Left kidney (tissue), 8 donors: ENCODE measurements at places on chromosomes 11 and 22.

GRCh38 chr11:72676861-72677341, 2.7 kb upstream of the PDE2A start:
- peak; percentile 79 for DNase-seq

- DNase-seq, result no peak
Observed at GRCh38 chr11:27229511-27230191, 133.4 kb downstream of the CCDC34 start.

GRCh38 chr11:128462922-128463321, 124.4 kb downstream of the ETS1 start:
- no peak for DNase-seq

GRCh38 chr11:116840224-116840745, 2.9 kb upstream of the APOA1 start:
- DNase-seq, result no peak

DNA sequence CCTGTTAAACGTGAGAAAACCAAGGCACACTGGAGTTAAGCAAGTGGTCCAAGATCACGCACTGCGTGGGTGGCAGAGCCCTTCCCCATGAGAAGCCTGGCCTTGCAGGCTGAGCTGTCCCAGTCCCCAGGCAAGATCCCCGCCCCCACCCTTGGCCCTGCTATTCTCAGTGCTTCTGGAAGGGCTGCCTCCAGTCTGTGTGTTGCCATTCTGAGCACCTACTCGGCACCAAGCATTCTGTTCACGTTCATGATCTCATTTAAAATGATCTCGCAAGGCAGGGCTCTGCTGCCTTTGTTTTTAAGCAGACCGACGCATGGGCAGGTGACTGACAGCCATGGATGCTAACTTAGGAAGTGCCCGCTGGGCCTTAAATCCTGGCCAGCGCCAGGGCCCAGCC, 62.8 kb downstream of the PHF21B start:
- no peak for DNase-seq

DNA sequence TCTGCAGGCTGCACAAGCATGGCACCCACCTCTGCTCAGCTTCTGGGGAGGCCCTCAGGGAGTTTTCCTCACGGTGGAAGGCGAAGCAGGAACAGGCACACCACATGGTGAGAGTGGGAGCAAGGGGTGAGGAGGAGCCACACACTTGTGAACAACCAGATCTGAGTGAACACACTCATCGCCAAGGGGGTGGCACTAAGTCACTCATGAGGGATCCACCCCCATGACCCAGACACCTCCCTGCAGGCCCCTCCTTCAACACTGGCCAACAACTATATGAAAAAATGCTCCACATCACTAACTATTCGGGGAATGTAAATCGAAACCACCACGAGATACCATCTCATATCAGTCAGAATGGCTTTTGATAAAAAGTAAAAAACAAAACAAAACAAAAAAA, 722 bp upstream of the KRTAP5-2 start:
- DNase-seq, result no peak

- no peak for DNase-seq
Observed at GRCh38 chr11:60310407-60310998, 16.6 kb upstream of the MS4A6E start.

DNA sequence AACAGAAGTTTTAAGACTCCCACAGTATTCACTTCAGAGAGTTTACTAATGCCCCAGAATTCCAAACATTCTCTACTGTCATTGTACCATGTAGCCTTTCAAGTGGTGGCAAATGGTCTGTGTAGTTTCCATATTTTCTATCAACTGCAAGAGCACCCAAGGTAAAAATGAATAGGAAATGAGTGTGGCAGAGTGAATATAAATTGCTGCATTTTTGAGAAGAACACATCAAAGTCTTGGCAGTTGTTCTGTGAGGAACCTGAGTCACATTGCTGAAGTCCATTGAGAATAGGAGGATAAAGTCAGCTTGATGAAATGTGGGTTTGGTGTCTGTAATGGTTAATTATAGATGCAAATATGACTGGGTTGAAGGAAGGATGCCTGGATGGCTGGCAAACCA, 193.6 kb downstream of the AASDHPPT start:
- DNase-seq, result no peak

DNA sequence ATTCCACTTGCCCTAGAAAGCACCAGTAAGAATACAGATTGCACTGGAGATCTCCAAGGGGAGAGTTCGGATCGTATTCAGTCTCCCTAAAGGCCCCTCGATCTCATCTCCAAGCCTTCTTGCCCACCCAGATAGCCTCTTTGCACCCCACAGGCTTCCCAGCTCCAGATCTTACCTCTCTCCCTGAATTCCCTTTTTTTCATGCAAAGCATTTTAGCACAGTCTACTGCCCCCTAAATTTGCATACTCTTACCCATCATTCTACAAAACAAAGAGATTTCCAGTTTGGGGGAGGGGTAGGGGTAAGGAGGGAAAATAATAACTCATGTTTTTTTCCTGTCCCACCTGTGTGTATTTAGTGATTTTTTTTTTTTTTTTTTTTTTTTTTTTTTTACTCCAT, 105.2 kb downstream of the NAV2 start:
- DNase-seq, result no peak

DNA sequence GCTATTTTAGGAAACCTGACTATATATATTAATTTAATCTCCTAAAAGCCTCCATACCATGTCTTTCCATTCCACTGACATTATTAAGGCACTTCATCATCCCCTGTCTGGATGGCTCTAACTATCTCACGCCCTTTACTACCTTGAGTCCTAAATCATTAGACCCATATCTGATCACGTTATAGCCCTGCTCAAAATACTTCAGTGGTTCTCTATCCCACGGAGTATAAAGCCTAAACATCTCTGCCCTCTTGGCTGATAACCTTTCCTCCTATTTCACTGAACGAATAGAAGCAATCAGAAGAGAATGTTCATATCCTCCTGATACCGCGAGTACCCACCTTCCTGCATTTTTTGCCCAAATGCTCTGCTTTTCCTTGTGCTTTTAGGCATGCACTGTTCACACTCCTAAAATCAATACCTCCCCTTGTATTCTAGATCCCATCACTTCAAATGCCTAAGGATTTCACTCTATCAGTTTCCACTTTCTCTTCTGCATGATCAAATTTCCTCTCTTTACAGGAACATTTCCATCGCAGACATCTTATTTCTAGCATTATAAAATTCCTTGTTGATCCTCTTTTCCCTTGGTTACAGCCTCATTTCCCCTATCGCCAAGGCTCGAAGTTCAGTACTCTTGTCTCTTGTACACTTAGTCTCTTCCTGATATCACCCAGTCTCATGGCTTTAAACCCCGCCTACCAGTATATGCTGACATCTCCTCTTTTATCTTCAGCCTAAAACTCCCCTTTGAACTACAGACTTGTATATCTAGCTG, 45.0 kb upstream of the BIRC3 start:
- DNase-seq, result no peak

- no peak for DNase-seq
Observed at GRCh38 chr11:93737904-93738612, 3.2 kb downstream of the TAF1D start.

GRCh38 chr11:9192561-9192960, 72.6 kb downstream of the DENND5A start:
- no peak for DNase-seq

DNA sequence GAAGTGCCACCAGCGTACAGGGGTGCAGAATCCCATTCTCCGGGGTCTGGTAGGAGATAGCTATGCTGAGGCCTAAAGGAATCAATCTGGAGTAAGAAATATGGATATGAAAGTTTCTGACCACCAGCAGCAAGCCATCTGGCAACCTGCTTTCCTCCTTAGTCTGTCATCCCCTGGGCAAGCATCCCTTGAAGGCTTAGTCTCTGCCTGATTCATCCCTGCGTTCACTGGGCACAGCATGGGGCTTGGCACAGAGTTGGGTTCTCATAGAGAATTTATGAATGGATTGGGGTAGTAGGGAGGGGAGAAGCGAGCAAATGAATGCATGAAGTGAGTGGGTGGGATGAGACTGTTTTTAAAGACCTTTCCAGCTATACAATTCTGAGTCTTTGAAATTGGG, 85.8 kb upstream of the NARS2 start:
- no peak for DNase-seq

DNA sequence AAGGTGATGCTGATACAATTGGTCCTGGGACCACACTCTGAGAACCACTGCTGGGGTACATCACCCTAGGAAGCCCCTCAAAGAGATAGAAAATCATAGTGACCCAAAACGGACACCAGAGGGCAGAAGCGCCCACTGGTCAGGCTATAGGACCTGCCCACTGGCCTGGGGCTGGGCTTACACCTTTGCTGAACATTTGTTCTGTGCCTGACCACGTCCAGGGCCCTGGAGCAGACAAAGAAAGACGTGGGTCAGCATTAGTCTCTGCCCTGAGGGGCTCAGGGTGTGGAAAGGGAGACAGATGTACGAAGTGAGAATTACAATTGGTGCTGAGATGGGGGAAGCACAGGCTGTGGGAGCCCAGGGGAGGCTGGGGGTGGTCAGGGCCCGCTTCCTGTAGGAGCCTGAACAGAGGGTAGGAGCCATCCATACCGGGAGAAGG, 14.4 kb upstream of the SERPINH1 start:
- DNase-seq, result peak; percentile 77

DNA sequence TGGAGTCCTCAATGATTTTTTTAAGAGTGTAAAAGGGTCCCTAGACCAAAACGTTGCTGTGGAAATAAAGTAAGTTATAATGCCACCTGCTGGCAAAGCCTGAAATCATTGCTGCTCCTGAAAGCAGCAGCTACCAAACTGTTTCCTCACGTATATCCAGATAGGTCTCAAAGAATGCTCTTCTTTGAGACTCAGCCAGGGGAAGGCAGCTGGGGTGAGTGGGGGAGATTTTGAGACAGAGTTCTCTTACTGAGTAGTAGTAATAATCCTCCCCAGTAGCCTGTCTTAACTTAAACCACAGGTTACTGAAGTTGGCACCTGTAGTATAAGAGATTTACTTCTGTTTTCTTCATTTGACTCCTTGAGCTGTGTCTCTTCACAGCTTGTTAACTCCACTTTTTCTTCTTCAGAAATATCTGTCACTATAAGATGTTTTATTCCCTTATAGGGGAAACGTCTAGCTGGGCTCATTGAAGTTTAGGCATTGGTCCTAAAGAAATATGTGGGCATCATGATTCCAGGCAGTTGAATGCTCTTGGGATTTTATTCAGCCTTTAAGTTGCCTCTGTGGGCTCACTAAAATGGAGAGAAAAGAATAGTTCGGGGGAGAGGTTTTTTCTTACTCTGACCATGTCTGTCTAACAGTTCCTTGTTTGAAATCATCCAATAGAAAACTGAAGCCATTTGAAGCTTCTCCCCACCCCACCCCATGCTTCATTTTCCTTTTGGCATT, 77.9 kb downstream of the BTBD10 start:
- DNase-seq, result peak; percentile 57

DNA sequence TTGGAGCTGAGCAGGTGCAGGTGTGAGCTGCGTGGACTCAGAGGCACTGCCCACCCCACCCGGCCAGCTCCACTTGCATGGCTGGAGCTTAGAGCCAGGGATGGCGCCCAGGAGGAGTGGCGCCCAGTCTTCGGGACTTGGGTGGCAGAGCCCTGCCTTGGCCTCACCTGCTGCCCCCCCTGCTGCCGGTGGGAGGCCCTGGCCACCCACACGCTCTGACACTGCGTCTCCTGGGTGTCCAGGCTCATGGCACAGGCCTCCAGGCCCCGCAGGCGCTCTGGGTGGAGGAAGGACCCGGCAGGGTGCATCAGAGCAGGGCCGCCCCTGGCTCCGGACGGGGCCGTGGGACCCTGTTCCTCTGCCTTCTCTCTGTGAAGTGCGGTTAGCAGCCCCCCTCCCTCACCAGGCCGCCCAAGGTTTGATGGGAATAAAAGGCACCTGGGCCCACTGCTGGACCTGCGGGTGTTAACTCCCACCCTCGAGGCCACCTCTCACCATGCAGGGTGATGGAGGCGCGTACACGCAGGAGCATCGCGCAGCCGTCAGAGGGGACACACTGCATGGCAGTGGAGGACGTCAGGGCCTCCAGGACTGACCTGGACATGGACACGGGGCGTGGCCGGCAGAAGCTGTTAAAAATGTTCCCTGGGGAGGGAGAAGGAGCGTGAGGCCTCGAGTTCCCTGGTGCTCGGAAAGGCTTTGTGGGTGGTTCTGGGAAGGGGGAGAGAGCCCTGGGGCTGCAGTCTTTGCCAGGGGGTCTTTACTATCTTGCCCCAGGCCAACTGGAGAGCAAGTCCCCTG, 11.8 kb downstream of the IL17REL start:
- no peak for DNase-seq

DNA sequence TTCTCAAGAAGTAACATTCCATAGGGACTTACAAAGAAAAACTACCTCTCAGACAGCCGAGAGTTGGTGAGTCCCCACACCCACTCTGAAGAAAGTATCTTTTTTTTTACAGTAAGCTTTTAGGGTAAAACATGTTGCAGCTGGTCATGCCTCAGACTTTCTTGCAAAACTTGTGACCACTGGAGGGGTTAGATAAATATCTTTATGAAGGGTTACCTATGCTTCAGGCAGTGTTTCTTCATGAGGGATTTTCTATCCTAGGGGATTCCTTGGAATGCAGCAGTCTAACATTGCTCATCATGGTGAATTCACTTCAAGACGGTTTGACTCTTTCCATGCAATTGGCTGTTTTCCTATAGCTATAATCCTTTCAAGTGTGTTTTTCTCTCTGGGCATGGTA, 20.8 kb upstream of the SNX19 start:
- no peak for DNase-seq

DNA sequence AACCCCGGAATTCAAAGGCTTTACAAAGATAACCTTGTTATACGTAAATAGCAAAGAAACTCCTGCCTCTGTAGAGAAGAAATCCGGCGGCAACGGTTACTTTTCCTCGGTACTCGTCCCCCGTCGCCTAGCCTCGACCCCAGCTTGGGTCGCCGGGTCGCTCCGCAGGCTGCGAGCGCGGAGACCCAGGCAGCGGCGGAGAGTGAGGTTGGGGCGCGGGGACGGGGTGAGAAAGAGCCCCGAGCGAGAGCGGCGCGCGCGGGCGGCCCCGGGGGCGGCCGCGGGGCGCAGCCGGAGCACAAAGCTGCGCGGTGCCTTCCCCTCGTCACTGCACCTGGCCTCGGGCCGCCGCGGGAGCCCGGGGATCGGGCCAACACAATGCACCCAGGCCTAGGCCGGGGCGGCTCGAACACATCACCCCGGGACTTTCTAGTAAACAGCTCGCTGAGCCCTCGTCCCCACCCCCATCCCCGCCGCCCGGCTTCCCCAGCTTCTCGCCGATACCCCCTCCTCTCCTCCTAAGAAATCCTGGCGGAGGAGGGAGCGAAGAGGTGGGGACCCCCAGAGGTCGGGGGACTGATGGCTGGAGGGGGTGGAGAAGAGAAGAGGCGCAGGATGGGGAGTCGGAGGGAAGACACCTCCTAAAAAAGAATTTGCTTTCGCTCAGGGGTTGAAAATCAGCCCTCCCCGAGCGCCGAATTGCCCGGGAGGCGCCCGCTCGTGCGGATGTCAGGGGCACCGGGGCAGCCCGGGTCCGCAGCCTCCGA, 845 bp downstream of the MPPED2 start:
- DNase-seq, result no peak
